ENCODE measurements at places on chromosomes 4 and X. TPM values are rescaled to one million over a fixed set of nuclear protein-coding genes. Genes with fewer than 3 reads are reported as not detected.

The UGT2B10 gene
- total RNA-seq: not detected

The PCDH10 gene
- 30.5 TPM for total RNA-seq

The XG gene
- total RNA-seq: not detected

The CHIC2 gene
- total RNA-seq: 31.3 TPM

The YIPF6 gene
- total RNA-seq: 34.2 TPM

The VCX3A gene
- total RNA-seq: not detected

The CXorf49 gene
- total RNA-seq: not detected

The BEX4 gene
- total RNA-seq: 45.3 TPM

The FRMPD4 gene
- total RNA-seq: 0.22 TPM

The HAND2 gene
- not detected for total RNA-seq

The COL4A6 gene
- 4.5 TPM for total RNA-seq

The MAP7D2 gene
- 0.28 TPM for total RNA-seq

The SRPX2 gene
- 10.8 TPM for total RNA-seq

The SRPX gene
- 33.5 TPM for total RNA-seq

The LDOC1 gene
- 28.6 TPM for total RNA-seq

The FAT4 gene
- 17.7 TPM for total RNA-seq

The RAB39B gene
- 3.1 TPM for total RNA-seq

The TCEAL2 gene
- not detected for total RNA-seq

The UGT2A1 gene
- not detected for total RNA-seq

The KLHL13 gene
- 0.45 TPM for total RNA-seq

The FHIP1A gene
- 1.7 TPM for total RNA-seq

Measured in chondrocyte (in vitro differentiated cells).